Pons (tissue), 1 donor: ENCODE measurements at places on chromosomes 5 and 9.

DNA sequence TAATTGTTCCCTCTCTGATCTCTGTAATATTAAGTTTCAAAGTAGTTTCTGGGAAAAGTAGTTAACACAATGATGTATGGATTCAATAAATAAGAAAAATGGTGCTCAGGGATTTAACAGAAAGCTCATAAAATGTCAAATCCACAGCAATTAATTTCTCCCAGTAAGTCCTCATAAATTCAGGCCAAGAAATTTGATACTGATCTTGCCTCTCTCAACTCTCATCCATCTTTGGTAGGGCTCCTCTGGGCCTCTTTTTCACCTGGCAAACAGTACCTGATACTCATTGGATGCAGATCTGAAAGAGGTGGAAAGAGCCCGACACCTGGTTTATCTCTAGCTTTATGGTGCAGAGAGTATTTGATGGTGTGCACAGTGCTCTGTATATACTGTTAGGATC, 106.1 kb downstream of the STK32A start:
- no peak for DNase-seq

DNA sequence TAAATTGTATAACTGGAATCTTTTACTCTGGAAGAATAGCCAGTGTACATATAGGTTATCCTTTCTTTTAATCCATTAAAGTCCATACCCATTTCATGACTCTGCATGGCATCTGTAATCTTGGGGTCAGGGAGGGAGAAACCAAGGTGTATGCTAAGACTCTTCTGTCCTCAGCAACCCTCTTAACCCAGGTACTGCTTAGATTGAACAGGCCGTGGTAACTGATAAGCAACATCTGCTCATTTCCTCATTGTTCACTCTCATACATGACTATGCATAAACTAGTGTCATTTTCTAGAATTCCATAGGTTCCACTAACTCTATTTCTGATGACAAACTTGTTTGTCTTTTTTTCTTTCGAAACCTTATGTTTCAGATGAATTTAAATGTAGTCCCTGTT, 69.3 kb upstream of the IFNE start:
- DNase-seq = no peak

GRCh38 chr9:135820661-135821060, 86.7 kb downstream of the CAMSAP1 start:
- DNase-seq = no peak

- no peak for DNase-seq
Observed at GRCh38 chr5:15365070-15365469, 134.9 kb upstream of the FBXL7 start.

GRCh38 chr9:124238546-124239140, 19.1 kb upstream of the NEK6 start:
- no peak for DNase-seq

DNA sequence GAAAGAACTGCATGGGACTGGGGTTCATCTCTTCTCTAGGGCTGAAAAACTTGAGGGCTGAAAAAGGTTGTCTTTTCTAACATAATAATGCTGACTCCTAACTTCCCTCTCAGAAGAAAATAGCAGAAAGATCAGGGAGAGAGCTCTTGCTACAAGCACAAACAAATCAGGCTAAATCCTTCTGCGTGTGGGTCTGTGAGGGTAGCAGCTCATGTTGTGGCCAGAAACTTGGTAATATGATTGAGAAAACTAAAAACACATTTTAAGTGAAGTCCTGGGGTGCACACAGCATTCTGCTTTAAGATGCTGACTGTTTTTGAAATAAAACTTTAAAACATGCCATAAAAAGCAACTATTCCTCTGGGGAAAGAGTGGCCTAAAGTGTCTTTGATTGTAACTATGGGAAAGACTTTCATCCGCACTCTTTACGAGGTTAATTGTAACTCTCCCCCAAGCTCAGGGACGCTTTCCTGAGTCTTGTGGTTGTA, 56.7 kb downstream of the SAXO1 start:
- no peak for DNase-seq

DNA sequence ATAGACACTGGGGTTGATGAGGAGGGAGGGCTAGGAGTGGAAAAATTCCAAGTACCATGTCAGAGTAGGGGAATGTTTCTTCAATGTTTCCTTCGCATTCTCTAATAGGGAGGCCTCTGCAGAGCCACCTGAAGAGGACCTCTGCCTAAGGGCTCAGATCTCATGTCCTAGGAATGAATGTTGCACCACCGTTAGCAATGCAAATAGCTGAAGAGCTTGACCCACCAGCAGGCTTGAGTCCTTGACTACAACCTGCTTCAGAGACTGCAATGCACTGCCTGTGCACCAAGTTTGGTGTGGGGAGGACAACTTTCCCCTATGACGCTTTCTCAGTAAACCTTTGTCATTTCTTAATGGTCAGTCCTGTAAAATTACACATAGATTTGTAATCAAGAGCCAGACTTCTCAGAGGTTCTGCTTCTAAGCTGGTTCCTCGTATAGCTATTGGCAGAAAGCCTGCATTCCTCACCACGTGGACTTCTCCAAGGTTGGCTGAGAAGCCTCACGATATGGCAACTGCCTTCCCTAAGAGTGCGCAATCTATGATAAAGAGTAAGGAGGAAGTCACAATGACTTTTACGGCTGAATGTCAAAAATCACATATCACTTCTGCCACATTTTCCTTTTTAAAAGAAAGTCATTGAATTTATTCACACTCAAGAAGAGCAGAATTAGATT, 600.7 kb upstream of the PTGER4 start:
- no peak for DNase-seq

- no peak for DNase-seq
Observed at GRCh38 chr9:13993632-13994185, 320.2 kb downstream of the NFIB start.

DNA sequence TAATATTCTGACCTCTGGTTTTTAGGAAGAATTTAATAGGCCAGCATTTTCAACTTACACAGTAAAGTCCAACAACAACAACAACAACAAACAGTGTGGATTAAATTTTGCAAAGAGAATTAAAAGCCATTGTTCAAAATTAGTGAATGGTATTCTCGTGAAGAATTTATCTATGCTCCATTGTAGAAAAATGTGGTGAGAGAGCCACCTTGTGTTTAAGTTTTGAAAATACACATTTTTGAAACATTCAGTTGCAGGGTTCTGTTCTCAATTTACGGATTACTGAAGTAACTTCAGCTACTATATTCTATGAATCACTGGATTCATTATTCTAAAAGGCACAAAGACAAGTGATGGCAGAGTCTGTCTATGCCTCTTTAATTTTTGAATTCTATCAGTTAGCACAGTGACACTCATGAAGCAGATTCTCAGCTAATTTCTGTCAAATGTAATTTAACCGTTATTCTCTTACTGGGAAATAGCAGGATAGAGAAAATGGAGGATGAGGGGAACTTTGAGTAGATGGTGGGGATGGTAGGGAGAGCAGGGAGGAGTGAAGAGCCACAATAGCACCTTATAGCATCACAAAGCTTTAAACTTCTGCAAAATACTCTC, 11.0 kb downstream of the CCDC152 start:
- DNase-seq = peak; percentile 73

- DNase-seq = peak; percentile 35
Observed at GRCh38 chr5:168747987-168748777, 169.0 kb upstream of the PANK3 start.

DNA sequence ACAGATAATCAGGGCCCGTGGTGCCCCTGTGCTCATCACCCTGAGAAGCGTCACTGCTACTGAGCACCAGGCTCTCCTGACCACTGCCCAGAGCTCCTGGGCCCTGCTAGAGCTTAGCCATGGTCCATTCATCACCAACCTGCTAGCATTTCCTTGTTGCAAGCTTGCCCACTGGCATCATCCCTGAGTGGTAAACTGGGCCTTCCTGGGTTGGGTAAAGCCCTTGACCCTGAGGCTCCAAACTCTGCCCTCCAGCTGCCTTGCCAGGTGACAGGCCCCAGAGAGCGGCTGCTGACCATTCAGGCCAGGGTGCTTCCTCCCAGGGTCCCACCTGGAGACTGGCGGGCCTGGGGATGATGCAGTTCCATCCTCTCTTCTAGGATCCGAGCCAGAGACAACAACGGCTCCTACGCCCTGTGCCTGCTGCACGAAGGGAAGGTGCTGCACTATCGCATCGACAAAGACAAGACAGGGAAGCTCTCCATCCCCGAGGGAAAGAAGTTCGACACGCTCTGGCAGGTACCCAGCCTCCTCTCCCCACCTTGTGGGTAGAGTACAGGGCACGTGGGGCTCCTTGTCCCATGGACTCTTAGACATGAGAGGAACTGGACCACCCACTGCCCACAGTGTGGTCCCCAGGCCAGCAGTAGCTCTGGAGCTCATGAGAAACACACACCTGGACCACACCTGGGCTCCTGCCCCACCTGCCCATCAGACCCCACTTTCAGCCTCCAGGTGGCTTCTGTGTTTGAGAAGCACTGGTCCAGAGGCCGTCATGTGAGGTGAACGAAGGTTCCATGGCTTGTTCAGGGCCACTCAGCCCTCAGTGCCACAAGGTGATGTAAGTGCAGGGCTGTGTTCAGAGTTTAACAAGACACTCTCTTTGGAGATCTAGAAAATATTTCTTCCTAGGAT, 60.5 kb downstream of the SYK start:
- no peak for DNase-seq

DNA sequence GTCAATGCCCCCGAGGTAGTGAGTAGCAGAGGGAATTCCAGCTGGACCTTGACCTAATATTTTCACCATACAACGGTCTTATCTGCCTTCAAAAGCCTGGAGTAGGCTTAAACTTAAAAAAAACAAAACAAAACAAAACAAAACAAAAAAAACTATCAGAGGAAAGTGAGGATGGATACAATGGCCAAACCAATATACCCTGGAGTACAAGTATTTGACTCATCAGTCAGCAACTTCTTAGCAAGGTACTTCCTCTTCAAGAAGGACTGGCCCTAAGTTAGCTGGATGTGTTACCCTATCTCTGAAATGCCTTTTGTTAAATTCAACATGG, 160.6 kb upstream of the GNA14 start:
- DNase-seq = no peak

GRCh38 chr9:73154722-73155121, 3.1 kb downstream of the ANXA1 start:
- no peak for DNase-seq

GRCh38 chr9:109114670-109115069, 5.1 kb downstream of the TMEM245 start:
- no peak for DNase-seq

- DNase-seq = peak; percentile 83
Observed at GRCh38 chr5:124745928-124746915, at the start of gene ZNF608. ZNF608 (minus strand) TSS chr5:124746639; CDS start chr5:124744989, 1,650 bp downstream.

DNA sequence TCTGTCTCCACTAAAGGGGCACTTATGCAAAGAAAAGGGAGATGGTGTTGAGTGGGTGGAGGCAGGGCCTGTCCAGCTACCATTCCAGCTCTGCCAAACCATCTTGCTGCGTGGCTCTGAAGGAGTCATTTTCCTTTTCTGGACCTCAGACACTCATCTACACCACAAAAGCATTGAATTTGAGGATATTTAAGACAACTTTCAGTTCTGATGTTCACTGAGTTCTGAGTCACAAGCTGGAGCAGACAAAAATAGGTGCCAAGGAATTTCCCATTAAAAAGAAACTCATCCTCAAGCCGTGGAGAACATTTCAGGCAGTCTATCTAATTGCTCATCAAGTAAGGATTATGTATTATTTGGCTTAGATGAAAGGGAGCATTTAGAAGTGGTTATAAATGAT, 195.0 kb upstream of the TBC1D2 start:
- no peak for DNase-seq

- no peak for DNase-seq
Observed at GRCh38 chr5:29889051-29889450, 1304.4 kb upstream of the CDH6 start.
